ENCODE measurements at places on chromosomes 1 and 21.

GRCh38 chr21:29730281-29730680 lies 209.5 kb downstream of the GRIK1 start:
- DNase-seq: no peak

- no peak for DNase-seq
Observed at GRCh38 chr1:98277118-98277517, 356.3 kb upstream of the DPYD start.

DNA sequence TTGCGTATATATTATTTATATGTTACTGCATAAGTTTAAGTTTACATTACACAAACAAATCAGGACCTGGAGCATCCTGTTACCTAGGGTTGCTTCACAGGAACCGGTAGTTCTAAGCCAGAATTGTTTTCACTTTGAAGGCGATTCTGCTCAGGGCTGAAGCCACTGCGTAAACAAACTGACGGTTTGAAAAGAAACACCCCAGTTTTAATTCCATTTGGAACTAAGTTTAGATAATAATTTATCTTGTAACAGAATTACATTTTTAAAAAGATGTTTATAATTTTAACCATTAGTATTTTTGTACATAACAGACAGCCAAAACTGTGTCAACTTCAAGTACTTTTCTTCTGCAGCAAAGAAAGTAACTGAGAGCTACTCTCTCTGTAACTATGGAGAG lies 282.1 kb upstream of the LYPLAL1 start:
- no peak for DNase-seq

DNA sequence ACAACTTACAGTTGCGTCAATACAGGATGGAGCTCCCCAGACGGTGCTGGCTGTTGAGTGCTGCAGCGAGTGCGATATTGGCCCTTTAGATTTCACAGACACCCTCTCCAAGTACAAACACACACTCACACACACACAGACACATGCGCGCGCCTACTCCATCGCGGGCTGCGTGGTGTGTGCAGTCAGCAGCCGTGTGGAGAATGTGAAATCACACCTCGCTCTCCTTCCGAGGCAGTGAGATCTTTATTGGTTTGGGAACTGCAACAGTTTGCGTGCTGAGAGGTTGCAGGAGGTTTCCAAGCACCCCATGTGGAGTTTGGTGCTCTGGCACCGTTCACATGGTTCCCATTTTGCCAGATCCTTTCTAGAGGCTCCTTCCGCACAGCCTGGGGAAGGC lies 372.2 kb downstream of the RRAGC start:
- no peak for DNase-seq

DNA sequence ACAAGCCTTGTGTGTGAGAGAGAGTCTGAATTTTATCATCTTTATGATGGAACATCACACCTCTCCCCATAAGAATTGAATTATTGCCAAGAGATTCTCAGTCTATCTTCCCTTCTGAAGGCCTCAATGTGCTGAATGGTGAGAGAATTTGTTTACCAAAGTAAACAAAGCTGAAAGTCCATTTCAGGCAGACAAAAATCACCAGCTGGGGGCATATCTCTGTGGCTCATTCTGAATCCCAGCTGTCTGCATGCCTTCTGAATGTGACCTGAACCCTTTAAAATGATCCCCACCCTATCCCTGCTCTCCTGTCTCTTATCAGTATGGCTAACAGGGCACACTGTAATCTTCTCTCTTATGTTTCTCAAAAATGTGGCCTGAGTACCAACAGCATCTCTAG lies 99.1 kb upstream of the CAMK1G start:
- no peak for DNase-seq

- peak; percentile 22 for DNase-seq
Observed at GRCh38 chr1:11749203-11749689, 12.7 kb upstream of the C1orf167 start.

GRCh38 chr1:111630567-111630966 lies 11.0 kb downstream of the RAP1A start:
- DNase-seq: no peak

DNA sequence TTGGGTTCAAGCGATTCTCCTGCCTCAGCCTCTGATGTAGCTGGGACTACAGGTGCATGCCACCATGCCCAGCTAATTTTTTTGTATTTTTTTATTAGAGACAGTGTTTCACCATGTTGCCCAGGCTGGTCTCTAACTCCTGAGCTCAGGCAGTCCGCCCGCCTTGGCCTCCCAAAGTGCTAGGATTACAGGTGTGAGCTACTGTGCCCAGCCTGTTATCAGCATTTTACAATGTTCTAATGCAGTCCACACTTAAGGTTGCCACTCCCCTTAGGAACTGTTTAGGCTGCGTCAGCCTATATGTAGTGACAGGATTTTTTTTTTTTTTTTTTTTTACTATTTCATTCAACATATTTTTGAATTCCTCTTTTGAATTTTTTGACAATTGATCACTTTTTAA lies 30.2 kb downstream of the AGPAT3 start:
- no peak for DNase-seq

DNA sequence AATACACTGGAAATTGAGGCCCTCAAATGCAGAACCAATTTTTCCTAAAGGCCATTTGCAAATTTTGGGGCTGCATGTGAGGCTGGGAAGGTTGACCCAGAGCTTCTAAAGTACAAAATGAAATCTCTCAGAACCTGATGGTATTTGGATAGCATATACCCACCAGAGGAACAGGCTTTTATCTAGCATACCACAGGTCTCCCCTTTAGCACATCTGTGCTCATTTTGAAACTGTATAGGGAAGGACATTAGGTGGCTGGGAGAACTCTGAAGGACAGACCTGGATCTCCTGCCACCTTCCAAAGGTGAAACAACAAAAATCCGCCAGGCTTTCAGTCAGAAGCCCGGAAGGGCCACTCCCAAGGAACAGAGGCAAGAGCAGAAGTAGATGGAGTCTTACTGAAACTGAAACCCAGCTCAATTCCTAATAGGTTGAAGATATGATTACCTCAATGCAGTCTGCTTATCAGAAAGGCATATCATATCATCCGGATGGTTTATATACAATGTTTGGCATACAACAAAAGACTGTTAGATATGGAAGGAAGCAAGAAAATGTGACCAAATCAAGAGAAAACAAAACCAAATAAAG lies 11.6 kb downstream of the CD55 start:
- DNase-seq: no peak

DNA sequence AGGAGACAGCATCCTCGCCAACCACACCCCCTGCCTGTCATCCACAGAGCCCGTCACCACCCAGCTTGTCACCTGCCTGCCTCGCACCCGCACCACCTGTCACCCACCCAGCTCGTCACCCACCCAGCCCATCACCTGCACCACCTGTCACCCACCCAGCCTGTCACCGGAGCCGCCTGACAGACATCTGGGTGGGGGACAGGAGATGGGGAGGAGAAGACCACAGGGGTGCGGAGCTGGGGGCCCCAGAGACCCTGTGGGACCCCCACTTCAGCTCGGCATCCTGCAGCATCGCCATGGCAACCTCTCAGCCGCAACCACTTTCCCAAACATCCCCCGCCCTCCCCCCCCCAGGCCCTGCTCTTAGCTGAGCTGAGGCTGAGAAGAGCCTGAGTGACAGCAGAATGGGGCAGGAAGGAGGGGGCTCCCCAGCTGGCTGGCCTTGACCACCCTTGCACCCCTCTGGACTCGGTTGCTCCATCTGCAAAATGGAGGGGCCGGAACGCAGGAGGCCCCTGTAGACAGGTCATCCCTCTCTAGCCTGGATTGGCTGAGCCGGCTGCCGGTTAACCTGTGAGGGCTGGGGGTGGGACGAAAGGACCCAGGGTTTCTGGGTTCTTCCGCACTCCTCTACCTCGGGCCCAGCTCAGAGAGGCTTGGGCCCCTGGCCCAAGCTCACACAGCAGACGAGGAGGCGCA lies 11.6 kb downstream of the AHDC1 start:
- no peak for DNase-seq

DNA sequence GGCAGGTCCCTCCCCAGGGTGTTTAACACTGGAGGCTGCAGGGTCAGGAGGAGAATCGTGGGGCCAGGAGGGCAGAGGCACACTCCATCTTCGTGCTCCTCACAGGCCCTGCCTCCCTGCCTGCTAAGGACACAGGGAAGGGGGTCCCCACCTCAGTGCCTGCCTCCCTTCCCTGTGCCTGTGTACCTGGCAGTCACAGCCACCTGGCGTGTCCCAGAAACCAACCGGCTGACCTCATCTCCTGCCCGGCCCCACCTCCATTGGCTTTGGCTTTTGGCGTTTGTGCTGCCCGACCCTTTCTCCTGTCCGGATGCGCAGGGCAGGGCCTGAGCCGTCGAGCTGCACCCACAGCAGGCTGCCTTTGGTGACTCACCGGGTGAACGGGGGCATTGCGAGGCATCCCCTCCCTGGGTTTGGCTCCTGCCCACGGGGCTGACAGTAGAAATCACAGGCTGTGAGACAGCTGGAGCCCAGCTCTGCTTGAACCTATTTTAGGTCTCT lies 623 bp upstream of the BGLAP start:
- DNase-seq: no peak

DNA sequence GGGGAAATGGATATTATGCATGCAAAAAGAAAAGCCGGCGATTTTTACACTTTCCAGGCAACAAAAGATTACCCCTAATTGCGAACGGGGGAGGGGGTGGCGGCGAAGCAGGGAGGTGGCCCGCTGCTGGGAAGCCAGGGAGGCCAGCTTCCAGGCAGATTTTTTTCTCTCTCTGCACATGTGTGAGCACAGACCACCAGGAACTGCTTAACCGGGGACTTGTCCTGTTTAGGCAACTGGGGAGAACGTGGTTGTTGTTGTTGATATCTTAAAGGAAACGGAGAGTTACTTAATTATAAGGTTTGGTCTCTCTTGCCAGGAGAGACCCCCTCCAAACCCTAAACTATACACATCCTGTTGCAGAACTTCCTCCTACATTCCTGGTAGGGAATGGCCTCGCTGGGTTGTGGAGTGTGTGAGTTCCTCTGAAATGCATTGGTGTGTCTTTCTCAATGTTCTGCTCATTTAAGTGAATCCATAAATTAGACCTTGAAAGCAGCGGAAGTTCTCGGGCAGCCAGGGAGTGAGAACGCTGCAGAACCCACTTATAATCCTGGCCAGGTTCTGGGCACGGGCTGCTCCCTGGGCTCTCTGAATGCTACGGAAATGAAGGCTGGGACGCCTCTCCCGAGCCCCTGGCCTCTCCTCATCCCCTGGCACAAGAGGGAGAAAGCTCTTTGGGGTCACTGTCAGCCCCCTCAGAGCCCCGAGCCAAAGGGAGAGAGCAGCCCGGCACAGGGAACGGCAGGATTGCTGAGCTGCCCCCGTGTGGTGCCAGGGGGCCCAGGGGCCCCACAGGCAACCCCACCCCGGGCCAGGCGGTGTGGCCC lies 250.0 kb downstream of the FOXD2 start:
- no peak for DNase-seq

DNA sequence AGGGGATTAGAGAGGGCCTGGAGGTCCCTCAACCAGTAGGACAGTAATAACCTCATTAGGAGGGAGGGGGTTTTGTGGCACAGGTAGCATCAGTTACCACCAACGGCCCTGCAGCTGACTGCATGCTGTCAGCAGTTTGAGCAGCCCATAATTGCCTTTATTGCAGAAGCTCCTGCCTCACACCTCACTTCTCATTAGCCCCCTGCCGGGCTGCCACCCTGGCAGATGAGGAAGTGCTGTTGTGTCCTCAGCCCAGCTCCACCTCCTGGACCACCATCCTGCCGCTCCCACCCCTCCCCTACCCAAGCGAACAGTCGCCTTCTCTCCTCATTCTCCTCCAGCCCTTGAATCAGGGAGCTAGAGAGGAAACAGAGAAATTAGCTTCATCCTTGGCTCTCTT lies 237.4 kb downstream of the LMX1A start:
- no peak for DNase-seq

GRCh38 chr21:44298301-44298700 lies 1.6 kb upstream of the PFKL start:
- no peak for DNase-seq

GRCh38 chr1:7611421-7612010 lies 159.6 kb upstream of the VAMP3 start:
- DNase-seq: no peak

- no peak for DNase-seq
Observed at GRCh38 chr1:42756956-42757891, 9.6 kb downstream of the P3H1 start.

DNA sequence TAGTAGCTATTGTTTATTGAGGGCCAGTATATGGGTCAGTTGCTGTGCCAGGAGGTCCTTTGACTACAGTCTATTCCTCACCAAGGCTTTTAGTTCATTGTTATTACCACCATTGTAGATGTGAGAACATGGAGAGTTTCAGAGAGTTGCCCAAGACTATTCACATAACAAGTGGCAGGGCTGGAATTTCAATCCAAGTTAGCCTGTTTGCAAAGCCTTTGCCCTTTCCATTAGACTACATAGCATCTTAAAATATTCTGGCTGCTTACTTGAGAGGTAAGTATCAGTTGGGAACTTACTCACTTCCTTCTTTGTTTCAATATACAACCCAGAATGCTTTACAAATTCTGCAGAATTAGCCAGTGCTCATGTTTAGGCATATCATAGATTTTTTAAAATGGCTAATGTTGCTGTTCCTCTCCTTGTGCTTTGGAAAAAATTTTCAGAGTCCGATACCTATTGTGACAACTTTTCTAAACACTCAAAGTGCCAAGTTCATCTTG lies 141.2 kb downstream of the FGGY start:
- no peak for DNase-seq

DNA sequence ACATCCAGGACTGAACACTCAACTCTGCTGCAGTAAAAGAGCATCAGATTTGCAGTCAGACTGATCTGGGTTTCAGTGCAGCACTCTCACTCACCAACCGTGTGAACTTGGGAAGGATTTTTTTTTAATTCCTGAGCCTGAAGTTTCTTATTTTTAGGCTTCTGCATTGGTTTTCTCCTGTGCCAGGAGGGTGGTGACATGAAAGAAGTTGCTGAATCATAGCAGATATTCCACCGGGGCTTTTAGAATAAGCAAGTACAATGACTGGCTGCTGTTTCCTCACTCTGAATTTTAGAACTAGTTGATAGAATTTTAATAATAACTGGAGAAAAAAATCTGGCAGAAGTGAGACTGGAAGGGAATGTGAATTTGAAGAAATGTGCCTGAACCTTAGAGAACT lies 11.6 kb downstream of the ADAM30 start:
- DNase-seq: no peak

GRCh38 chr1:152218762-152219436 lies 5.1 kb downstream of the HRNR start:
- DNase-seq: no peak

DNA sequence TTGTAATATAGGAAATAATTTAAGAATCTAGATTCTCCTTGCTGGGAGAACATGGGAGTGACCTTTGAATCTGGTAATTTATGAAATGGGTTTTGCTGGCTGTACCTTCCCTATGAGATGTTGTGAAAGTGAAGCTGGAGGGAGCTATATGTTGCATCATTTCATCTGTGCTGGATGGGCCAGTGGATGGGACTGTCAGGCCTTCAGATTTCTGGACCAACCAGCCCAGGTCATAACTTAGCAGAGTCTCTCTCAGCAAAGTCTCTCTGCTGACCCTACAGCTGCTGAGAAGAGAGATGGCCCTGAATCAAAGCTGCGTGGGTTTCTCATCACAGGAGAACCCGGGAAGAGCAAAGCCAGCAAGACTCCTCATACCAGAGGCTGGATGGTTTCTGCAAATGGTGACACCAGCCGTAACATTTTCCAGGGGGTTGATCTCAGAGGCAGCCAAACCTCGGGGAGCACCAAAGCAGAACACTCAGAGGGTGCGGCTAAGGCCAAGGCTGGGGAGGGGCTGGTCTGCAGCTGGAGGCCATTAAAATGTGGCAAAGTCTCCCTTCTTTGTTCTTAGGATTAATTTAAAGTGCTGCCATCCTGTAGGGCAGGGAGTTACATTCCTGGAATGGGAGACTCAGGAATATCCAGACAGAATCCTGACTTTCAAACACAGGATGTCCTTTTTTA lies 18.2 kb upstream of the PTGFRN start:
- no peak for DNase-seq

- DNase-seq: peak; percentile 40
Observed at GRCh38 chr21:45550522-45551210, 8.4 kb upstream of the SLC19A1 start.

GRCh38 chr1:236143104-236143948 lies 987 bp downstream of the GPR137B start:
- DNase-seq: peak; percentile 22
